Cardiac muscle cell (in vitro differentiated cells and primary cell): ENCODE measurements at places on chromosomes 7 and 10.

GRCh38 chr7:99402854-99403253 is 5.5 kb downstream of the PDAP1 start:
- H3K4me3 ChIP-seq = no peak overlapping the region
- no peaks in the 10 kb centered on the region for H3K27me3 ChIP-seq
- no peak overlapping the region for H3K27ac ChIP-seq
- H3K36me3 ChIP-seq = peaks cover 37% of the 10 kb centered on the region

DNA sequence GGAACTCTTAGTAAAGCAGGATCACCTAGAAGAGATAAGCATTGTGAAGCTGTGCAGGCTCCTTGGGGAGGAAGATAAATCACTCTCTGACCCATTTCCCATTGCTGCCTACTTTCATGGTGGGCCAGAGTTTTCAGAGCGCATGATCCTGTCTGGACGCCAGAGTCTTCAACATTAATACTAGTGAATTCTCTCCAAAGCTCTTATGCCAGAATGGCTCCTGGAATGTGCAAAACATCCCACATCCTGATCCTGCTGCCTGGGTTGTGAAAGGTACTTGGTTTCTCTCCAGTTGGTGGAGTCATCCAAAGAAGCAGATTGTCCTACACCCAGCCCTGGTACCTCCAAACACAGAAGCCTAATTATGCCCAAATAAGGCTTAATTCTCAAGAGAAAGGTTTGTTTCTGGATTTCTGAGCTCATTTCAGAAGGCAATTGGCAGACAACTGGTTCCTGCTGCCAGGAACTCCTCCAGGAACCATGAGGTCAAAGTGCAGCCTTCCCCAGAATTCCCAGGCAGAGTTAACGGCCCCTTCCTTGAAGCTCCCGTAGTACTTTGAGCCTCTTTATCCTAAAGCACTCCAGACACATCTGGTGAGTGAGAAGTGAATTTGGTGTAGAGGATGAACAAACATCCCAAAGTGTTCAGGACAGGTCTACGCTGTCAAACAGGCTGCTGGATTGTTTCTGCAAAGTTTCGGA is 495.2 kb downstream of the PLXNA4 start:
- no peak overlapping the region for H3K27ac ChIP-seq
- H3K4me1 ChIP-seq = no peaks in the 10 kb centered on the region
- no peak for DNase-seq
- no peaks in the 10 kb centered on the region for H3K36me3 ChIP-seq
- no peak overlapping the region for H3K4me3 ChIP-seq

DNA sequence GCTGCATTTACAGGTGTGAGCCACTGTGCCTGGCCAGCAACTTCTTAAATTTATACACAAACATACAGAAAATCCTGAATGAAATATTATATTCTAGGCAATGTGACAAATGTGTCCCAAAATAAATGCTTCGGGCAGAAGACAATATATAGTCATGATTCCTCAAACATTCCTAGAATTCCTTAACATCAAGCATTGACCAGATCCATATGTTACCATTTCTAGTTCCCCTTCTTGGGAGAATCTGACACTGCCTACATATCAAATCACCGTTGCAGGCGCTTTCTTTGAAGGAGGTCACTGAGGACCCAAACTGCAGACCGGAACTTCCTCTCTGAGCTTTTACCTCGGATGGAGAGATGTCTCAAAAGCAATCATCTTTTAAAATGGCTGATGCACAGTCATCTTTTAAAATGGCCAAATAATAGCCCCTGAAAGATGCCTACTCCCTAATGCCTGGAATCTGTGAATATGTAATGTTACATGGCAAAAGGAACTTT is 323.5 kb downstream of the PHF14 start:
- H3K27ac ChIP-seq = no peak overlapping the region
- H3K4me1 ChIP-seq = no peaks in the 10 kb centered on the region
- no peak overlapping the region for H3K4me3 ChIP-seq
- H3K36me3 ChIP-seq = no peaks in the 10 kb centered on the region

GRCh38 chr7:129494041-129494440 is 8.3 kb upstream of the SMKR1 start:
- no peak overlapping the region for H3K27ac ChIP-seq
- peak; percentile 54 for DNase-seq
- H3K36me3 ChIP-seq = no peaks in the 10 kb centered on the region
- no peak overlapping the region for H3K4me3 ChIP-seq
- H3K27me3 ChIP-seq = no peaks in the 10 kb centered on the region

GRCh38 chr7:7681191-7681935 is 37.0 kb downstream of the RPA3 start:
- H3K4me3 ChIP-seq = no peak overlapping the region
- no peak overlapping the region for H3K27ac ChIP-seq
- no peaks in the 10 kb centered on the region for H3K27me3 ChIP-seq
- H3K4me1 ChIP-seq = no peaks in the 10 kb centered on the region
- DNase-seq = peak; percentile 75
- H3K36me3 ChIP-seq = no peaks in the 10 kb centered on the region

DNA sequence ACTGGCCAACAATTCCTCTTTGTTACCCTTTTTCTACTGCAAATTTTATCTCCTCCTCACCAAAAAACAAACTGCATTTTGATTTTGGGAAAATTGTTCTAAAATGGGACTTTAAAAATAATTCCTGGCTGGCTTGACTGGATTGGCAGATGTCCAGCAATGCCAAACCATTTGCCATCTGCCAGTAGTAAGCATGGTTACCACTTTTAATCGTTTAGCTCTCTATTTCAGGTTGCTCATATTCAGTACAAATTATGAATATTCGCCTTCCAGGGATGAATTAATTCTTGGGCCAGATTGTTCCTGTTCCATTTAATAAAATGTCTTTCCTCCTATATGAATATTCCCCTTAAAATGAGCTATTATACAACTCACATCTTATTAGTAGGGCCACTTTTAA is 35.7 kb downstream of the SMNDC1 start:
- no peak overlapping the region for H3K4me3 ChIP-seq
- H3K27me3 ChIP-seq = no peaks in the 10 kb centered on the region
- peaks cover 63% of the 10 kb centered on the region for H3K4me1 ChIP-seq

DNA sequence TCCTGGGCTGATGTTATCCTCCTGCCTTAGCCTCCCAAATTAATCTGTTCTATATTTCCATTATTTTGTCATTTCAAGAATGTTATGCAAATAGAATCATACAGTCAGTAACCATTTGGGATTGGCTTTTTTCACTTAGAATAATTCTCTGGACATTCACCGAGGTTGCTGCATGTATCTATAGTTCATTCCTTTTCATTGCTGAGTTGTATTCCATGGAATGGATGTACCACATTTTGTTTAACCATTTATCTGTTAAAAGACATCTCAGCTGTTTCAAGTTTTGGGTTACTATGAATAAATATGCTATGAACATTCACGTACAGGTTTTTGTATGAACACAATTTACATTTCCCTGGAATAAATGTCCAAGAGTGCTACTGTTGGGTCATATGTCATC is 44.9 kb downstream of the ARHGAP21 start:
- H3K27me3 ChIP-seq = no peaks in the 10 kb centered on the region
- peaks cover 5% of the 10 kb centered on the region for H3K4me1 ChIP-seq
- no peak overlapping the region for H3K4me3 ChIP-seq
- DNase-seq = no peak
- H3K27ac ChIP-seq = no peak overlapping the region

- H3K4me3 ChIP-seq = no peak overlapping the region
- H3K27me3 ChIP-seq = no peaks in the 10 kb centered on the region
- no peak for DNase-seq
These were observed 348.0 kb downstream of the GPAM start for GRCh38 chr10:111835574-111835973.

DNA sequence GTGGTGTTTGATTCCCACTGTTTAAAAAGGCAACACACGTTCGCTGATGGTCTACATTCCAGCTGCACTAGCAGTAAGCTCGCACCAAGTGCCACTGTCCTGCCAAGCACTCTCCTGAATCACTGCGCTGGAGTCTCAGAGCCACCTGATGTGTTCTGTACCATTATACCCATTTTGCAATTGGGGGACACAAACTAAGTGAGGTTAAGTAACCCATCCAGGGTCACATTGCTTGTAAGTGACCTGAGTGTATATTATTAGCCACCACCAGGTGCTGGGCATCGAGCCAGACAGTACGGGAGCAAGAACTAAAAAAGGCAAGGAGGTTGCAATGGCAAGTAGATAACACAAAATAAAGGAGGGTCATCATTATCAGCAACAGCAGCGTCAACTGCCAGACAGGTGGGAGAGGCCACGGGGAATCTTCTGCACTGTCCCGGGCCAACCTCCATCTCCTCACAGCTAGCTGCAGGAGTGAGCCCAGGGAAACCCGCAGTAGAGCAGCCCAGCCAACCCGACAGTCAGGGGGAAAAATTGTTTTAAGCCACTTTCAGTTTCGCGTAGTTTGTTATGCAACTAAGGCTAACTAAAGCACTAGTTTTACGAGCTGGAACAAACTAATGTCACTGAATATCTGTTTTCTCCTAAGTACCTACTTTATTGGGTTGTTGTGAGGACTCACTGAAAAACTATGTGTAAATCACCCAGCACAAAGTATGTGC is 712 bp upstream of the CPVL start:
- H3K4me3 ChIP-seq = peak overlapping the region; percentile 45
- no peaks in the 10 kb centered on the region for H3K36me3 ChIP-seq
- peaks cover 16% of the 10 kb centered on the region for H3K4me1 ChIP-seq
- peaks cover 14% of the 10 kb centered on the region for H3K27me3 ChIP-seq

DNA sequence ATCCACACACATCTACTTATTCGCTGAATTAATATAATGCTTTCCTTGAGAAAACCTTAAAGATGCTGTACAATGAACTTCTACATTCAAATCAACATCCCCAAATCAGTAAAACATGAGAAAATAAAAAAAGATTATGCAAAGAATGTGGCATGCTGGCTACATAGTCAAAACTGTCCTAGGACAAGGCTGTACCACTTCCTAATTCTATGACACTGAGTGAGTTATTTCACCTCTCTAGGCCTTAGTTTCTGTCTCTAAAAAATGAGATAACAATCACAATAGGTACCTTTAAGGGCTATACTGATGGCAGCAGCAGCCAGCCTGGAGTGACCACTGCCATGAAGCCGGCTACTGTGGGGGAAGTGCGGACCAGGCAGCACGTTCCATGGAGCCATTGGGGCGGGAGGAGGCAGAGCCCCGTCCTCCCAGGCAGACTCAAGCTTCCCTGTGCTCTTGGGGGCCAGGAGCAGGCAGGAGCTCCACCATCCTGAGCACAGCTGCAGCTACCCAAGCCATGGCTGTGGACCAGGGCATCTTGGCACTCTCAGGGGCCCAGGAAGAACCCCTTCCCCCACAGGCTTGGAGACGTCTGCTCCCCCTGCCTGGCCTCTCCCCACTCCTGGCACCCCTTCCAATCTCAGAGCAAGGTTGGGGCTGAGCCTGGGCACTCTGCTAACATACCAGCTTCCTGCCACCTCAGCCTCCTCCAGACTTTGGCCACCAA is 110.2 kb downstream of the ELAPOR2 start:
- H3K27ac ChIP-seq = no peak overlapping the region
- no peak overlapping the region for H3K4me3 ChIP-seq
- H3K36me3 ChIP-seq = no peaks in the 10 kb centered on the region
- H3K27me3 ChIP-seq = no peaks in the 10 kb centered on the region
- no peak for DNase-seq

DNA sequence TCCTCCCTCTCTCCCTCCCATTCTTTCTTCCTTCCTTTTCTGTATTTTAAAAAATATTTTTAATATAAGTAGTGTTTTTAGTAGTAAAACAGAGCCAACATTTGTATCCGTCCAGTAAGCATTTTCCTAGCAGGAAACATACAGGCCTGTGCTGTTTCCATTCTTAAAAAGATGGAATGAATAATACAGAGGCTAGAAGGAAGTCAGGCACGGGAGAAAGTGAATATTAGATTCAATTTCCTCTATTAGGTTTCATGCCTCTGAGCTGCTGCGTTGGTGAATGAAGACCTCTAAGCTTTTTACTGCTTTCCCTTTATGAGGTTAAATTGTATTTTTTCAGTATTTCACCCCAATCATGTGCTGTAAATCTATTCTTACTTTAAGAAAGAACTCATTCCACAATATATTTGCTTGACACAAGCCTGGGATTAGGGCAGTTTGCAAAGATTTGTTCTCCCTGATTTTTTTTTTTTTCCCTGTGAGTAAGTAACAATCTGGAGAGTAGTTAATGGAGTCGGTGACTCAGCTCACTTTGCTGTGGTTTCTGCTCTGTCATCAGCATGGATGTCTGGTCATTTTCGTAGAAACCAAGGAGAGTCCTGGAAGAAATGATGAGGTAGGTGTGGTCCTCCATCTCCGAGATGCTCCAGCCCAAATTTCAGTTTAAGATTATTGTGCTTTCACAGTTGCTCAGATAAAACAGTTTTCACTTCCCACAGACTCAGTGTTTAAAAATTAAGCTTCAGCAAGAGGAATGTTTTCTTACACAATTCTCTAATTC is 76.1 kb upstream of the PITRM1 start:
- no peak overlapping the region for H3K4me3 ChIP-seq
- no peak overlapping the region for H3K27ac ChIP-seq
- no peaks in the 10 kb centered on the region for H3K4me1 ChIP-seq
- no peaks in the 10 kb centered on the region for H3K36me3 ChIP-seq
- H3K27me3 ChIP-seq = peaks cover 24% of the 10 kb centered on the region
- no peak for DNase-seq

DNA sequence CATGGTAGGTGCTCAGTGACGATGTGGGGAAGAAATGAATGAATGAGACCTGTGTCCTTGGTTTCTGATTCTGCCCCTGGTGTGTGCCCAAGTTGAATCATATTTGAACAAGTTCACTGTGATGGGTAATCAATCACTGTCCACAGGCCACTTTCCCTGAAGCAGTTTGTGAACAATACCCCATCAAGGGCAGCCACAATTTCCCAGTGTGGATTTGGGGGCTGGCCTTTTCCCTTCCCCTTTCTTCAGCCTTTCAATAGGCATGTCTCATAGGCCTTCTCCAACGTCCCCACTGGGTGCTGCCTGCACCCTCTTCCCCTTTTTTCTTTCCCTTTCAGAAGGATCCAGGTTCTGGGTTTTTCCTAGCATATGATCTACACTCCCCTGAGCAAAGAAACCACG is 64.7 kb downstream of the CREB5 start:
- H3K27me3 ChIP-seq = no peaks in the 10 kb centered on the region
- no peaks in the 10 kb centered on the region for H3K36me3 ChIP-seq
- peaks cover 18% of the 10 kb centered on the region for H3K4me1 ChIP-seq
- H3K27ac ChIP-seq = no peak overlapping the region
- no peak for DNase-seq

GRCh38 chr7:47488969-47489342 is 93.0 kb downstream of the TNS3 start:
- peaks cover 29% of the 10 kb centered on the region for H3K4me1 ChIP-seq
- H3K27me3 ChIP-seq = no peaks in the 10 kb centered on the region
- H3K4me3 ChIP-seq = no peak overlapping the region
- no peaks in the 10 kb centered on the region for H3K36me3 ChIP-seq
- peak overlapping the region; percentile 49 for H3K27ac ChIP-seq
- no peak for DNase-seq

- no peaks in the 10 kb centered on the region for H3K27me3 ChIP-seq
- no peaks in the 10 kb centered on the region for H3K36me3 ChIP-seq
- no peak overlapping the region for H3K27ac ChIP-seq
- no peak for DNase-seq
These were observed 853.2 kb downstream of the SORCS3 start for GRCh38 chr10:105494303-105494702.

GRCh38 chr10:4331150-4331549 is 494.9 kb upstream of the AKR1E2 start:
- no peaks in the 10 kb centered on the region for H3K27me3 ChIP-seq
- no peaks in the 10 kb centered on the region for H3K36me3 ChIP-seq
- H3K4me3 ChIP-seq = no peak overlapping the region
- no peaks in the 10 kb centered on the region for H3K4me1 ChIP-seq
